ENCODE measurements at places on chromosomes 2 and 18.

- DNase-seq = no peak
Observed at GRCh38 chr2:181348107-181348837, 108.9 kb upstream of the ITGA4 start.

GRCh38 chr2:96025194-96025492 is 9.6 kb downstream of the GPAT2 start:
- no peak for DNase-seq

DNA sequence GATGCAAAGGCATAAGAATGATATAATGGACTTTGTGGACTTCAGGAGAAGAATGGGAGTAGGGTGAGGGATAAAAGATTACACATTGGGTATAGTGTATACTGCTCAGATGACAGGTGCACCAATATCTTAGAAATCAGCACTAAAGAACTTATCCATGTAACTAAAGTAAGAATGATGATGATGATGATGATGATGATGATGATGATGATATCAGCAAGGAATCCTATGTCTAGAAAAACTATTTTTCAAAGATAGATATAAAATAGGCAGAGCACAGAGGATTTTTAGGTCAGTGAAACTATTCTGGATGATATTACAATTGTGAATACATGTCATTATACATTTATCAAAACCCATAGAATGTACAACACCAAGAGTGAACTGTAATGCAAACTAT is 34.3 kb downstream of the NMS start:
- DNase-seq = no peak

- no peak for DNase-seq
Observed at GRCh38 chr2:16744521-16744920, 78.9 kb upstream of the CYRIA start.

Measured in CD4-positive, alpha-beta T cell treated with Interleukin-10 for 1 hour (primary cell).